ENCODE measurements at places on chromosomes 2 and 18.

GRCh38 chr18:12064086-12064763 is 29.4 kb upstream of the ANKRD62 start:
- no peak for DNase-seq

- no peak for DNase-seq
Measured at GRCh38 chr18:74139888-74140287, 7.7 kb downstream of the FBXO15 start.

DNA sequence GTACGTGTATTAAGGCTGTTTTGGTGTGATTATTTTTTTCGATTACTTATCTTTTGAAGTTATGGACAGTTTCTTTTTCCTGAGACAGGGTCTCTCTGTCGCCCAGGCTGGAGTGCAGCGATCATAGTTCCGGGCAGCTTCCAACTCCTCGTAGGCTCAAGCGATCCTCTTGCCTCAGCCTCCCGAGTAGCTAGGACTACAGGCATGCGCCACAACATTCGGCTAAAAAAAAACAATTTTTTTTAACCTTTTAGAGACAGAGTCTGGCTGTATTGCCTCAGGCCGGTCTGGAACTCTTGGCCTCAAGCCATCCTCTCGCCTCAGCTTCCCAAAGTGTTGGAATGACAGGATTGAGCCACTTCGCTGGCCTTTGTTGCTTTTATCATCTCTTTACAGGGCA is 945 bp downstream of the HAT1 start:
- no peak for DNase-seq

- DNase-seq: no peak
Measured at GRCh38 chr2:160222546-160223283, 22.6 kb upstream of the ITGB6 start.

- no peak for DNase-seq
Measured at GRCh38 chr2:110725859-110726258, 6.5 kb upstream of the ACOXL start.

- DNase-seq: no peak
Measured at GRCh38 chr18:57084331-57085271, 62.3 kb upstream of the BOD1L2 start.
